Stimulated activated CD4-positive, alpha-beta T cell treated with anti-CD3 and anti-CD28 coated beads, Interleukin-4, amount 100 ng/mL, for 24 hours (primary cell): ENCODE measurements at places on chromosomes 16 and 17.
A peak's percentile ranks its signal among the peaks of the same experiment; 100 is the strongest.

DNA sequence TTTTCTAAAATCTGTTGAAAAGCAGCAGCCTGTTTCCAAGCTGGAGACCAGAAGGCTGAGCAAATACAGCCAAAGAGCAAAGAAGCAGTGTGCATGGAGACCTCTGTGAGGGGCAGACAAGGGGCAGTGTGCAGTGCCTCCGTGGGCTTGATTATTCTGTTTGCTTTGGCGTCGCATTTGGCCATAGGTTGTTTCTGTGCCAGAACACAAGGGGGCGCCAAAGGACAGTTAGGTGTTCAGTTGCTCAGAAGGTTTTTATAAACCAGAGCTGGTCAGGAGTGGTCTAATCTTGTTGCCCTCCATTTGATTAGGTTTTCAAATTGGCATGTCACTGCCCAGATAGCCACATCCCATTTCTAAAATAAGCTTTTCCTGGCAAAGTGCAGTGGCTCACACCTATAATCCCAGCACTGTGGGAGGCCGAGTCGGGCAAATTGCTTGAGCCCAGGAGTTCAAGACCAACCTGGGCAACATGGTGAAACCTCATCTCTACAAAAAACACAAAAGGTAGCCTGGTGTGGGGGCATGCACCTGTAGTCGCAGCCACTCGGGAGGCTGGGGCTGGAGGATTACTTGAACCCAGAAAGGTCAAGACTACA is 10.6 kb downstream of the MYH3 start:
- peak; percentile 80 for DNase-seq

GRCh38 chr17:30393491-30393890 is 14.8 kb downstream of the CPD start:
- no peak for DNase-seq

- no peak for DNase-seq
Observed at GRCh38 chr17:81251094-81251708, 12.1 kb downstream of the NDUFAF8 start.

- DNase-seq: no peak
Observed at GRCh38 chr16:52577130-52577706, 30.3 kb upstream of the TOX3 start.

GRCh38 chr17:77836557-77837041 is 121.9 kb upstream of the TNRC6C start:
- peak; percentile 58 for DNase-seq

DNA sequence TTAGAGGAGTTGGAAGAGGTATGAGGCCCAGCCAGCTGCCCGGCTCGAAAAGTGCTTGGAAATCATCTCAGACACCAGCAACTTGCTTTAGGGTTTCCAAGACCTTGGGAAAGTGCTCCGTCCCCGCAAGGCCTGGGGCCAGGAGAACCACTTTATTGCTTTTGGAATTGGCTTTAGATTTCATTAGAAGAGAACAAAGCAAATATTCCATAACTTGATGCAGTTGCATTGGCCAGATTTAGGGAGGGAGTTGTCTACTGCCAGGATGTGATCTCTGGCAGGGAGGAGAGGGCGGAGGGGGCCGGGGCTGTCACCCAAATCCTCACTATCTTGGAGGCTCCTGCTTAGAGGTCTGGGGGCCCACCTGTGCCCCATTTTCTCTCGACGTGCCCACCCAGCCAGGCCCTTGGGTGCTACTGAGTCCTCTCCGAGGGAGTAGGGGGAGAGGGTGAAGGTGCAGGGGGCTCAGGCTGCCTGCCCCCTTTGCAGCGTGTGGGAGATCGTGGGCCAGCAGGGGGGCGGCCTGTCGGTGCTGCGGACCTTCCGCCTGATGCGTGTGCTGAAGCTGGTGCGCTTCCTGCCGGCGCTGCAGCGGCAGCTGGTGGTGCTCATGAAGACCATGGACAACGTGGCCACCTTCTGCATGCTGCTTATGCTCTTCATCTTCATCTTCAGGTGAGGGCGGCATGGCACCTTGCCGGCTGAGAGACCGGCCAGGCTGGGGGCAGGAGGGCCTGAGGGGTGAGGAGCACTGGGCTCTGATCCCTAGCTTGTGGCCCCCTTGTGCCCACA is 30.6 kb downstream of the CACNA1G start:
- no peak for DNase-seq

- peak; percentile 8 for DNase-seq
Observed at GRCh38 chr16:54193665-54194333, 92.8 kb downstream of the IRX3 start.

GRCh38 chr17:65078441-65079160 is 22.1 kb upstream of the GNA13 start:
- DNase-seq: no peak

- no peak for DNase-seq
Observed at GRCh38 chr17:6588165-6588564, 31.8 kb upstream of the PITPNM3 start.

DNA sequence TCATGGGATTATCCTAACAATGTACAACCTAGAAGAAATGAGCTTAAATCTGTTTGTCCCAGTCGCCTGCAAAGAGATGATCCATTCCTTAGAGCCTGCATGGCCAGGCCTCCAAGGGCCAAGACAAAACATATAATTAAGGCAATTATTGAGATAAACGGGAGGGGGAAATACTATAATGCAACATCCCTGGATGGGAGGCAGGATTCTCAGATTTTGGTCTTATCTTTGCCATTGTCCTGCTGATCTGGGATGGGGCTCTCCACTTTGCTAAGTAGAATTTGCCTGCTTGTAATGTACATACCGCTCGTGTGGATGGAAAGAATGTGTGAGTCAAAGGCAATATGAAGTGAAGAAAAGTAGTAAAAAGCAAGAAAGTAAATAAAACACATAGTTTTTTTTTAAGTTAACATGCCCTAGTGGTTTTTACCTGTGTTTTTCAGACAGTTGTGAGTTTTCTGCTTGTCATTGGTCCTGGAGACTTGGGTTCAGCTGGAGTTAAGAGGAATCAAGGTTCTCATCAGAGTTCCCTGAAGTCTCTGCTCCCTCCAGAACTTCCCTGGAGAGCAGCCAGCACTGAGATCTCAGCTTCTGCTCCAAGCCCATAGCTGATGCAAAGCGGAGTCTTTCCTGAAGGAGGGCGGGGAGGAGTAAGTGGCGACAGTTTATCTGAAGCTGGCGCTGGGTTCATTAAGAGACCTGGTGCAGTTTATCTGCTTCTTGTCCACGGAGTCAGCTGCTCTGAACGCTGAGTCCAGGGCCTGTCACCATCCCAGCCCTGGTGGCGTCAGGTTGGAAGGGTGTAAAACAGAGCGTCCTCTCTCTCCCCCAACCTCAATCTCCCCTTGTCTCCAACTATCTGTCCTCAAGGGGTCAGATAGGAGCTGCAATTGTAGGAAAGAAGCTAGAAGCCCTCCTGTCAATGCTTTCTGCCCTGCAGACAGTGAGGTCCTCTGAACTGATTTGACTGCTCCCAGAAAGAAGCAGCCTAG is 30.1 kb downstream of the HOXB1 start:
- DNase-seq: no peak

DNA sequence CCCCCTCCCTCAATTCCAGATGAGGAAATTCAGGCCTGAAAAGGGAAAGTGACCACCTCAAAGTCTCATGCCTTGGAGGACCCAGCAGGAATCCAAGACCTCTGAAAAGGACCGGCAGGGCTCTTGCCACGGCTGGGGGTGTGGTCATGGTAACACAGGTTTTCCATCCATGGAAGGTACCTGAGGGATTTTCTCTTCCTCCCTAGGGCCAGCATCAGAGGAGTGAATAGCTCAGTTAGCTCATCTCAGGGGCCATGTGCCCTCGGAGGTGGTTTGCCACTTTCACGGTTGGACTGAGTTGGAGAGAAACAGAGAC is 1.3 kb downstream of the CIITA start:
- no peak for DNase-seq

DNA sequence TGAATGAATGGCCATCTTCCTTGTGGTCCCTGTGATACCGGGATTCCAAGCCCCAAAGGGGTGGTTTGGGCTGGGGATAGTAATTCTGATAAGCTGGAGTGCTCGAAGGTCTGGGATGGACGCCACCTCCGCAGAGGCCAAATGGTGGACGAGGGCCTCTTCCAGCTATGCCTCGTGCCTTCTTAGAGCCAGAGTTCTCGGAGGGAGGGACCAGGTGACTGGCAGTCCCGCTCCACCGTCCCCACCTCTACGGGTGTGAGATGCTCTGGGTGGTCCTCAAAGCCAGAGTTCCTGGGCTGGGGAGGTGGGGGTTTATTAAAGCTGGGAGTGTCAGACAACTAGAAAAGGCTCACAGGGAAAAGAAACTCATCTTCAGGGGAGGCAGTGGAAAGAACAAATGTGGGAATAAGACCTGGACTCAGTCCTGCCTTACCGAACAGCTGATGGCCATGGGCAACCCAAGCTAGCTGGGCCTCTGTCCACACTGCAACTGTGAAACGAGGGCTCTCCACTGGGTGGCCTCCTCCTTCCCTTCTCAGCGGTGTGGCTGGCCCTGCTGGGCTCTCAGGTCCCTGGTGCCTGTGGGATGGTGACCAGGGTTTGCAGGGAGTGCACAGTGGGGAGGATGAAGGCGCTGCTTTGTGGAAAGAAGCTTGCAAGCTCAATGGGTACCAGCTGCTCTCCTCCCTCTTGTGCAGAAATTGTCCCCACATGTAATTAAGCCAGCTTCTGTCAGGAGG is 75.2 kb downstream of the N4BP1 start:
- no peak for DNase-seq

DNA sequence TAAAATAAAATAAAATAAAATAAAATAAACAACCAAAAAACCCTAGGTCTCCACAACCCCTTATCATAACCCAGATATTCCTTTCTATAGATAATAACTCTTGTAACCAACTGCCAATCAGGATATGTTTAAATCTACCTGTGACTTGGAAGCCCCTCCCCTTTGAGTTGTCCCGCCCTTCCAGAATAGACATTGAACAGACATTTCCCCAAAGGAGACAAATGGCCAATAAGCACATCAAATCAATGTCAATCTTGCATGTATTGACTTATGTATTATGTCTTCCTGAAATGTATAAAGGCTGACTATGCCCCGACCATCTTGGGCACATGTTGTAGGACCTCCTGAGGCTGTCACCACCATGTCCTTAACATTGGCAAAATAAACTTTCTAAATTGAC is 1.5 kb upstream of the MAPK7 start:
- DNase-seq: no peak

GRCh38 chr16:67528222-67528869 is at the start of gene RIPOR1:
TSS of gene RIPOR1 (plus strand) at chr16:67528829. CDS start at chr16:67538447, 9,618 bp downstream.
- peak; percentile 49 for DNase-seq

GRCh38 chr16:64098451-64098850 is 1023.4 kb downstream of the CDH11 start:
- DNase-seq: no peak

DNA sequence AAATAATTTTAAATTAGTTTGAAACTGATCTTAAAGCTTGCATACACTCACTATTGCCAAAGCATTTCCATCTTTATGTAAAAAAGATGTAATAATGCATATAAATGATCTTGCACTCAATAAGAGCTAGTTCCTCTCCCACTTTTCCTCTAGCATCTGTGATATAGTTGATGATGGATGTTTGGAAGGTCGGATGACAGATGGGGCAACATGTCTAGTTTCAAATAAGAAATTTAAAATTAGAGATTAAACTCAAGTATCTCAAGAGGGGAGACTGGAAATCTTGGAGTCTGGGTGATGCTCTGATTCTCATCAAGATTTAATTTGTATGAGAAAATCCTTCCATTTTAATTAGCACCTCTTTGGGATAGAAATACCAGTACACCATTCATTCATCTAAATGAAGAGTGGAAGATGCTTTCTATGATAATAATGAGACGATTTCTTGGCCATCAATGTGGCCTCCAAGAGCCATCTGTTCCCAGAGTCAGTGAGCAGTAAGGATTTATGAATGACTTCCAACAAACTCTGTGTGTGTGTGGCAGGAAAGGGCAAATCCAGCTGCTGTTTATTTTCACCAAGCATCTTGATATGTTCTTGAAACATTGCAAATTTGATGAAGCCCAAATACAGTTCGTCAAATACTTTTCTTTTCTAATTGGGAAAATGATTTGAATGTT is 616.3 kb upstream of the CDH8 start:
- no peak for DNase-seq
